Endodermal cell (in vitro differentiated cells): ENCODE measurements at places on chromosomes 12 and 14. TPM values are rescaled to one million over a fixed set of nuclear protein-coding genes. Genes with fewer than 3 reads are reported as not detected.

PRICKLE1 gene
- 19.2 and 20.6 TPM in 2 replicates for total RNA-seq

GRCh38 chr14:20333494-20333841, 389 bp upstream of the CCNB1IP1 start:
- peak overlapping the region; percentile 86 for H3K4me3 ChIP-seq
- H3K27me3 ChIP-seq = no peaks in the 10 kb centered on the region
- H3K36me3 ChIP-seq = peaks cover 13% of the 10 kb centered on the region
- no peak overlapping the region for H3K27ac ChIP-seq

DNA sequence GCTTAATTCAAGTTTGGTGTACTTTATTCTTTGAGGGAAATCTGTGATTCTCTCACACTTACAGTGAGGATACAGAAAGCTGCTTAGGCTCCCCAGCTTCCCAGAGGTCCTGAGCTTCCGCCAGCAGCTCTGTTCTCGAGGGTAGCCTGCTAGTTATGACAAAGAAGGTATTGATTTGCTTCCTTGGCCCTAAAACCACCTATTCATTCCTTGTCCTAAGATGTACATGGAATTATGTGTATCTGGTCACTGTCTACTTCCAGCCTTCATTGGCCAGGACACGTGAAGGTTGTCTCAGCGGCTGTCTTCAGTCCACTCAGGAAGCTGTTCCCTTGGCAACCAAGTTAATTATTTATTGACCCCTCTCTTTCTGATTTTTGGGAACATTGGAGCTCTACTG, 55.7 kb downstream of the GALNT8 start:
- no peak overlapping the region for H3K4me3 ChIP-seq
- H3K36me3 ChIP-seq = no peaks in the 10 kb centered on the region
- H3K27me3 ChIP-seq = no peaks in the 10 kb centered on the region
- no peaks in the 10 kb centered on the region for H3K4me1 ChIP-seq
- H3K27ac ChIP-seq = no peak overlapping the region
- DNase-seq = peak; percentile 28

DNA sequence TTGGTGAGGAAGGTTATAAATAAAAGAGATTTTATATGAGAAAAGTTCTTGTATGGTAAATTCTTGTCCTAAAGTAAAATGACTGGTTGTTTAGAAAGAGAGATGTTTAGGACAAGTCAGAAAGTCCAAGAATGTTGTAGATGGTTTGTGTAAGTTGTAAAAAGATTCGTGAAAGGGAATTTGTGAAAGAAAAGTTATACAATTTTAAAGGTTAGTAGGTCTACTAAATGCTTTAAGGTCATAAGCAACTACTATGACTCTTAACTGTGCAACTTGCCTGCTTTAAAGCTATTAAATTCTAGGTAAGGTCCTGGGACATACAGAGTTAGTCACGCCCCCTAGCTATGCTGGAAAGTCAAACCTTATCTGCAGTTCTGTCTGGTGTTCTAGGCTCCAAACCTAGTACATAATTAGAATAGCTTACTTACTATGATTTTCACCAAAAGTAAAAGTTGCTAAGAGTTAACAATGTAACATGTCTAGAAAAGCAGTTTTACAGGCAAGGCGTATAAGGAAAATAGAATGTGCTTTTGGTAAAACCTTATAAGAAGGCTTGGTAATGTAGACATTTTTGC, 11.2 kb upstream of the DHRS2 start:
- no peak overlapping the region for H3K27ac ChIP-seq
- peaks cover 3% of the 10 kb centered on the region for H3K4me1 ChIP-seq
- H3K27me3 ChIP-seq = no peaks in the 10 kb centered on the region
- no peak for DNase-seq

DNA sequence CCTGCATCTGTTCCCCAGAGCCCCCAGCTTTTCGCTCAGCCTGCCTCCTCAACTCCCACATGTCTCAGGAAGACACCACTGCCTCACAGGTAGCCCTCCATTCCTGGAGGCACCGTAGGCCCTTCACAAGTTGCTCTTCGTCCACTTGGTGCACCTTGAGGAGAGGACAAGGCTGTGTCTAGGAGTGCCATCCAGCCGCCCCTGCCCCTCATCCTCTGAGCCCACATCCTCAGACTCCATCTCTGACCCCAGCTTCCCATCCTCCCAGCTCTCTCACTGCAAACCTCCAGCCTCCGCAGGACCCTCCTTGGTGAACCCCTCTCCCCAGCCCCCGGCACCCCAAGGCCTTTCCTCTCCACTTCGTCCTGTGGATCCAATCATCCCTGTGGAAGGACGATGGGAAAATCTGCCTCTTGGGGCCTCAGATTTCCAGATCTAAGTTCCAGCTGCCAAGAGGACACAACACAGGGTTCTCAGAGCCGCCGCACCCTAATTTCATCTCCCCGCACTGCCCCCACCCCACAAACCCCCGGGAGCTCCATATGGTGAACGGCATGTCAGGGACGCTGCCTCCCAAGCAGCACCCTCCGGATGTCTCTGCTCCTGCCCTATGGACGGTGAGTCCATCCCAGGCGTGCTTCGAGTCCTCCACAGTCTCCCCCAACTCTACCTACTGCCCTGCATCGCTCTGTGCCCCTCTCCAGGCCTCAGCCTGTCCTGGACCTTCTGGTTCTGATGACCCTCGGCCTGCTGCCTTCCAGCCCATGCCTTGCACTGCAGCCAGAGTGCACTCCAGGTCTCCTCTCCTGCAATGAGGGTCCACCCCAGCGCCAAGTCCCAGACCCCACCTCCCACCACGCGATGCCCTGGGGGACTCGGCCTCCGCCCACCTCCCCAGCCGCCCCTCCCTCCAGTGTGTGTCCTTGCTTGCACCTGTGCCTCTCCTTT, 314.1 kb upstream of the DIO3 start:
- no peaks in the 10 kb centered on the region for H3K36me3 ChIP-seq
- no peaks in the 10 kb centered on the region for H3K4me1 ChIP-seq
- H3K4me3 ChIP-seq = no peak overlapping the region

DNA sequence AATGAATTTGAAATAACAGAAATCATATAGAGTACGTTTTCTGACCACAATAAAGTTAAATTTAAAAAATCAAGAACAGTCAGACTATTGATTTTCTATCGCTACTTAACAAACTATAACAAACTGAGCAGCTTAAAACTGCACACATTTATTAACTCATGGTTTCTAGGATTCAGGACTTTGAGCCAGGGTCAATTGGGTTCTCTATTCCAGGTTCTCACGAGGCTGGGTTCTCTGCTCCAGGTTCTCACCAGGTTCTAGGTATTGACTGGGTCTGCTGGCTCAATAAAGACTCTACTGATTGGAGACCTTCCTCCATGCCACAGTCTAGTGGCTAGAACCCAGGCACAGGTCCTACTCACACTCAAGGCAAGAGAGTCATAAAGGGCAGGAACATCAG, 22.8 kb downstream of the ABCC9 start:
- no peaks in the 10 kb centered on the region for H3K36me3 ChIP-seq
- no peak overlapping the region for H3K27ac ChIP-seq
- H3K4me1 ChIP-seq = no peaks in the 10 kb centered on the region
- no peak overlapping the region for H3K4me3 ChIP-seq
- no peaks in the 10 kb centered on the region for H3K27me3 ChIP-seq

GRCh38 chr14:20802341-20803084, at the start of gene RNASE1:
Gene RNASE1, minus strand, starts transcription at chr14:20802844. Its CDS starts 776 bp downstream, at chr14:20802068.
- no peak for DNase-seq
- H3K27me3 ChIP-seq = no peaks in the 10 kb centered on the region
- H3K4me1 ChIP-seq = peaks cover 16% of the 10 kb centered on the region

DNA sequence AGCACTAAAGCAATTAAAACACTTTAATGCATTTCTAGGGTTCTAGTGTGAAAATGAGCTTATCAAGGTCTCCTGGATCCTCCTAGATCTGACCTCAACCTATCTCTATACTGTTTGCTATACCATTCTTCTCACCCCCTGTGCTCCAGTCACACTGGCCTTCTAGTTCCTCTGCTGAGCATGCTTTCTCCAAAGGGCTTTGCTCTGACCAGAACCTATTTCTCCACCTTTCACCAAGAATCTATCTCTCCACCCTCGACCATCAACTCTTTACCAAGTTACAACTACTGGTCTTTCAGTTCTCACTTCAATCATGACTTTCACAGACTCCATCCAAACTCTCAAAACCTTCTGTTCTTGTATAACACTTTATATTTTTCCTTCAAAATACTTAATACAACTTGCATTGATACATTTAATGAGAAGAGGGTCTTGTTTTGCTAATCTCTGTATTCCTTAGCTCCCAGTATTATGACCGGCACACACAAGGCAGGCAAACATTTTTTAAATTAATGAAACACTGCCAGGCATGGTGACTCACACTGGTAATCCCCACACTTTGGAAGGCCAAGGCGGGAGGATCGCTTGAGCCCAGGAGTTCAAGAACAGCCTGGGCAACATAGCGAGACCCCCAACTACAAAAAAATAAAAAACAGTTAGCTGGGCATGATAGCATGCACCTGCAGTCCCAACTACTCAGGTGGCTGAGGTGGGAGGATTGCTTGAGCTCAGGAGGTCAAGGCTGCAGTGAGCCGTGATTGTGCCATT, 22.8 kb downstream of the PPP1R12A start:
- peaks cover 11% of the 10 kb centered on the region for H3K36me3 ChIP-seq
- no peaks in the 10 kb centered on the region for H3K27me3 ChIP-seq
- H3K4me1 ChIP-seq = peaks cover 4% of the 10 kb centered on the region
- no peak overlapping the region for H3K27ac ChIP-seq
- no peak for DNase-seq

GRCh38 chr14:69571449-69572029, 3.1 kb downstream of the CCDC177 start:
- H3K36me3 ChIP-seq = peaks cover 25% of the 10 kb centered on the region
- H3K27me3 ChIP-seq = peaks cover 22% of the 10 kb centered on the region
- H3K4me3 ChIP-seq = no peak overlapping the region
- DNase-seq = no peak
- H3K4me1 ChIP-seq = peaks cover 7% of the 10 kb centered on the region

DNA sequence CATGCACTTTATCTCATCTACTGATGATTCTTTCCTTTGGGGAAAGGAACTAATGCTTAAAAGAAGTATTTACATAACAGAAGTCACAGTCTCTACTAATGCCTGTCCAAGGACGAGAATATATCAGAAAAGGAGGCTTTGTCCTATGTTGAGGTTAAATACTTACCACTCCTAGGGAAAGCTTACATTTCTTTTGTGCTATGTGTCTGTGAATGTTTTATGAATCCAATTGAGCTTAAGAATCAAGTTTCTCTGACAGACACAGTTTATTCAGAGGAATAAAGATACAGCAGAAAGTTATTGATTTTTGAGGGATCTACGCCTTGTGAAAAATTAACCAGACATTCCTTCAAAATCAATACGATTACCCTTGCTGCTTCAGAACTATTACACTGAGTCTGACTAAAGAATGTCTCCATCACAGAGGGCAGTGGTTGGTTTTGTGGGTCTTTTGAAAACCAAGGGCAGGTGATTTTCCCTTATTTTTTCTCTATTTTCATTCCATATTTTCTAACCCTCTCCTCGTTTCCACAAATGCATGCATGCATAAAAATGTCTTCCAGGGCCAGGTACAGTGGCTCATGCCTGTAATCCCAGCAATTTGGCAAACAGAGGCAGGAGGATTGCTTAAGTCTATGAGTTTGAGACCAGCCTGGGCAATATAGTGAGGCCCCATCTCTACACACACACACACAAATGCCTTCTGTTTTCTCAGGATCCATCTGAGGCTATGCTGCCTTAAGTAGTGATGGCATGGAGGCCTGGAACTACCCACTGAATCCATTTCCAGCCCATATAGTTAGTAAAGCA, 1095.1 kb downstream of the GALC start:
- no peak overlapping the region for H3K4me3 ChIP-seq
- H3K36me3 ChIP-seq = no peaks in the 10 kb centered on the region
- H3K27me3 ChIP-seq = no peaks in the 10 kb centered on the region
- peaks cover 5% of the 10 kb centered on the region for H3K4me1 ChIP-seq

ST8SIA1 gene
- 12.3 to 15.8 TPM (median 13.3 TPM) in 3 replicates for total RNA-seq
